RWPE2 (cell line): ENCODE measurements at places on chromosomes 12 and 14.
A peak's percentile ranks its signal among the peaks of the same experiment; 100 is the strongest.

DNA sequence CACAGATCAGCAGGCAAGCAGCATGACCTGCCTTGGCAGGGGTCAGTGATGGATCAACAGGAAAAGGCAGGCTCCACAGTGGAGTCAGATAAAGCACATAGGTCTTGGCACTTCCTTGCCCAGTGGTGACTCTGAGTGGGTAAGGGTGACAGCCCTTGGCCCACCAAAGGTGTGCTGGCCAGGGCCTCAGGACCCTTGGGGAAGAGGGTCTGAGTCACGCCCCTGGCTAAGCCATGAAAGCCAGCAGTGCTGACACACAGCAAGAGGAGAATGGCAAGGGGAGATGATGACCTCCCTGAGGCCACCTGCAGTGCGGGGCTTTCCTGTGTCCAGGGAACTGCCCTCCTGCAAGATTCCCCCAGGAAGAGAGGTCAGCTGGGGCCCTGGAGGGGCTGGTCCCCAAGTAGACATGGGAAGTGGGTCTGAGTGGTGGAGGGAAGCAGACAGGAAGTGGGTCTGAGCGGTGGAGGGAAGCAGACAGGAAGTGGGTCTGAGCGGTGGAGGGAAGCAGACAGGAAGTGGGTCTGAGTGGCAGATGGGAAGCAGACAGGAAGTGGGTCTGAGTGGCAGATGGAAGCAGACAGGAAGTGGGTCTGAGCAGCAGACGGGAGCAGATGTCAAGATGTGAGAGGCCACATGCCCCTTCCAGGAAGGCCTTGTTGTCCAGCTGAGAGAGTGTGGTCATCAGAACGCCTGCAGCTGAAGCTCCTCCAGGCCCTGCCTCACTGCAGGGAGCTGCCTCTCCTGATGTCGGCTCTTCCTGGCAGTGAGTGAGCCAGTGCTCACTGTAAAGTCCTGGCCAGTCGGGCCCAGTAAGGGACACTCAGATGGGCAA, 34.8 kb downstream of the DIO3 start:
- no peaks in the 10 kb centered on the region for H3K27me3 ChIP-seq
- H3K27ac ChIP-seq: no peak overlapping the region
- no peaks in the 10 kb centered on the region for H3K36me3 ChIP-seq
- no peaks in the 10 kb centered on the region for H3K4me1 ChIP-seq

- no peaks in the 10 kb centered on the region for H3K4me1 ChIP-seq
- H3K27ac ChIP-seq: no peak overlapping the region
- H3K4me3 ChIP-seq: no peak overlapping the region
- peaks cover 9% of the 10 kb centered on the region for H3K27me3 ChIP-seq
- DNase-seq: no peak
Measured at GRCh38 chr12:113742801-113743200, 223.3 kb downstream of the RBM19 start.

- peaks cover 18% of the 10 kb centered on the region for H3K36me3 ChIP-seq
- H3K27me3 ChIP-seq: no peaks in the 10 kb centered on the region
- H3K4me3 ChIP-seq: peak overlapping the region; percentile 72
- H3K27ac ChIP-seq: peak overlapping the region; percentile 88
- no peak for DNase-seq
Measured at GRCh38 chr12:113221997-113222729, 899 bp downstream of the TPCN1 start.

GRCh38 chr12:78115889-78116288, 285.2 kb downstream of the NAV3 start:
- H3K27me3 ChIP-seq: no peaks in the 10 kb centered on the region
- H3K36me3 ChIP-seq: no peaks in the 10 kb centered on the region
- H3K4me1 ChIP-seq: no peaks in the 10 kb centered on the region
- no peak overlapping the region for H3K27ac ChIP-seq
- no peak for DNase-seq
- H3K4me3 ChIP-seq: no peak overlapping the region

GRCh38 chr12:71684081-71684480, 1.8 kb upstream of the TMEM19 start:
- no peak overlapping the region for H3K4me3 ChIP-seq
- DNase-seq: no peak
- no peaks in the 10 kb centered on the region for H3K36me3 ChIP-seq

- DNase-seq: no peak
- H3K36me3 ChIP-seq: no peaks in the 10 kb centered on the region
- no peak overlapping the region for H3K27ac ChIP-seq
- H3K27me3 ChIP-seq: no peaks in the 10 kb centered on the region
- no peaks in the 10 kb centered on the region for H3K4me1 ChIP-seq
- H3K4me3 ChIP-seq: no peak overlapping the region
Measured at GRCh38 chr14:51056421-51056820, 38.5 kb downstream of the TRIM9 start.

DNA sequence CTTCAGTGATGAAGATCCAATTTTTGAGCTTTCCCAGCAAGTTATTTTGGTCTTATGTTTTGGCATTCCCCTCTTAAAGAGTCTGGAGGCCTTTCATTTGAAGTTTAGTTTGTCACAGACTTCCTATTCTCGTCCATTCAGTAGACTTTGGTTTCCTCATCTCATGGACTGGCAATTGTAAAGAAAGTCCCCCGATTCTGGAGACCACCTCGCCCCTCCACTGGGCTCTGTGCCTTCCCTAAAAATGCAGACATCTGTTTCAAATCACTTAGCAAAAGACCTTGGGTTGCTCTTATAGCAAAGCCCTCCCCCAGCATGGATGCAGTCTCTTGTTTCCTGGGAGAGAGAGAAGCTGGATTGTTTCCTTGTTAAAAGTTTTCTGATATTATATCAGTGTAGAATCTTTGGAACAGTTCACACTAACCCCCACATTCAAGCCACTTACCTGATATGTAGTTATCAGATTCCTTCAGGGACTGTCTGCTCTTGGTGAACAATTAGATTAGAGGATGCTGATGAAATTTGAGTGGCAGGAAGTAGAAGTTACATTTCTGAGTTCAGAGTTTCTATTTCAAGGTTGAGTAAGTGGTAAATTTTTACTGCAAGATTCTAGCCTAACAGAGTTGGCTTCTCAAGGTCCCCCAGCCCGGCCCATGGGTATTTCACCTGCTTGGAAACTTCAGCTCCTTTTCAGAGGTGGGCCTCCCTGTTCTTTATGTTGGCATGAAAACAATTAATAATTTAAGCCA, 56.3 kb downstream of the PLXNC1 start:
- no peak overlapping the region for H3K27ac ChIP-seq
- H3K27me3 ChIP-seq: no peaks in the 10 kb centered on the region
- H3K4me1 ChIP-seq: peaks cover 26% of the 10 kb centered on the region
- no peak overlapping the region for H3K4me3 ChIP-seq

DNA sequence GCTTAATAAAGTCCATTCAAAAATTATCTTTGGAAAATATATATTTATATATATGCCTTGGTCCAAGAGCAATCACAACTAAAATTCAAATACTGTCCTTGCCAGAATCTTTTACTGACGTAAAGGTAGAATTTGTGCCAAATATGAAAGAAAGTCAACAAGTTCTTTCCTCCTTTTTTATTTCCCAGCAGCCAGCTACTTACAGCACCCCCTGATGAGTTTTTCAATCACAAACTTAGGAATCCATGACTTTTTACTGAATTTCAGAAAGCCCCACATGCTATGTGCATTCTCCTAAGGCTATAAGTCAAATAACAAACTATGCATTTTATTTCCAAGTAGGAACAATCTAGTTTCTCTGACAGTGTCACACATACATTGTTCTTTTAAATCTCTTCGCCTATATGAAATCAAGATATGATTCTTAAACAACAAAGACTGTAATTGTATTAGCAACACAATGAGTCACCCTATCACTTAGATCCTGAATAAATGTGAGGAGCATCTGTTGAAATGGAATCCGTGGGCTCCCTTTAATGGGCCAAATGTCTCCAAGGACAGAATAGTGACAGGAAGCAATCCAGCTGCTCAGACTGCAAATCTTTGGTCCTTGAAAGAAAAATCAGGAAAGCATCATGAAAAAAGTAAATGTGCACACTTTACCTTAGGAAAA, 271.4 kb downstream of the DUSP6 start:
- no peak overlapping the region for H3K4me3 ChIP-seq
- H3K27ac ChIP-seq: no peak overlapping the region
- H3K27me3 ChIP-seq: no peaks in the 10 kb centered on the region
- H3K36me3 ChIP-seq: no peaks in the 10 kb centered on the region
- DNase-seq: no peak

GRCh38 chr12:70875628-70876027, 44.9 kb downstream of the PTPRR start:
- H3K27me3 ChIP-seq: no peaks in the 10 kb centered on the region
- H3K36me3 ChIP-seq: no peaks in the 10 kb centered on the region
- DNase-seq: no peak
- no peaks in the 10 kb centered on the region for H3K4me1 ChIP-seq
- H3K4me3 ChIP-seq: no peak overlapping the region

DNA sequence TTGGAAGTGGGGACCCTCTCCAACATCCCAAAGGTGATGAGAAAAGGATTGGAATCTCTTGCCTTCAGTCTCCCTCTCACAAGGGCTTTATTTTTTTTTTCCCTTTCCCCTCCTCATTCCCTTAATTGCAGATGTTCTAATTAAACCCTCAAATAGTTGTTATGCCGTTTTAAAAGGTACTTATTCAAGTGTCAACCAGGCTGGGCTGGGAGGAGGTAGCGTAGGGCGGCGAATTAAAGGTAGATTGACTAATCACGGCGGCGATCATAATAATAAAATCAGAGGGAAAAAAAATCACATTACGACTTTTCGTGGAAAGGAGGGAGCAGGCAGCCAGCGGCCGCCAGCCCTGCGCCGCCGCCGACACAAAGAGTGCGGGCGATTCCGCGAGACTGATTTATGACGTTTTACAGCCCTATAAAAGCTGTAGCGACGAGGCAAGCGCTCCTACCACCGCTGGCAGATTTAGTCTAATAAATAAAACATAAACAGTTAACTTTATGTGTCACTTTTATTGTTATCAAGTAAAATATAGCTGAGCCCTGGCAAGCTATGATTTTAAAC, 1.7 kb upstream of the HOXC4 start:
- no peaks in the 10 kb centered on the region for H3K36me3 ChIP-seq
- peaks cover 86% of the 10 kb centered on the region for H3K27me3 ChIP-seq

GRCh38 chr14:50403419-50403818, 6.7 kb upstream of the CDKL1 start:
- no peaks in the 10 kb centered on the region for H3K36me3 ChIP-seq
- H3K4me1 ChIP-seq: no peaks in the 10 kb centered on the region
- no peak overlapping the region for H3K27ac ChIP-seq
- no peak for DNase-seq

DNA sequence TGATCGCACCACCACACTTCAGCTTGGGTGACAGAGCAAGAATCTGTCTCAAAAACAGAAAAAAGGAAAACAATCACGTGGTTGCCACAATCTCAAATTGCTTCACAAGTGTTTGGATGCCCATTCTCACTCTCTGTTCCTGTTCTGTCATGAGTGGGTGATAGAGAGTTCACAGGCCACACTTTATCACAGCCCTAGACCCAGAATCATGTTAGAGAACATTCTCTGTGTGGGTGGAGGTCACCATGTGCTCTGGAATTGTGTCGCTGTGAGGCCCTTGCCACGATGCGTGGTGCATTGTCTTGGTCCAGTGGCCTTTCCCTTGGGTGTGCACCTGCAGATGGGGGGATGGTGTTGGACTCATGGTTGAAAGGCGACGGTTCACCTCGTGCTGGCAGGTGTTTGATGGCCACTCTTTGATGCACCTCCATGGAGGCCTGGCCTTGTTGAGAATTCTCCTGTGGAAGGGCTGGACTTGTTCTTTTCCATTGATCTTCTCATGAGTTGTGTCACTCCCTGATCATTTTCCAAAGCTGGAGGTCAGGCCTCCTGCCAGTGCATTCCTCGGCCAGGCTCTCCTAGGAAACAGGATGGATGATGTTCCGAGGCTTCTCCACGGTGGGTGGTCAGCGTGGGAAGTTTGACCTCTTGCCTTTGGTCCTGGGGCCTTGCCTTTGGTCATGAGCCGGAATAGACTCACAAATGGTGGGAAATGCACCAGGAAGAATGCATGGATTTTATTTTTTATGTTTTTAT, 91.9 kb downstream of the SLC24A4 start:
- no peak overlapping the region for H3K27ac ChIP-seq
- no peaks in the 10 kb centered on the region for H3K36me3 ChIP-seq
- no peak overlapping the region for H3K4me3 ChIP-seq
- H3K4me1 ChIP-seq: no peaks in the 10 kb centered on the region
- DNase-seq: no peak

GRCh38 chr12:52924764-52925716, 20.2 kb upstream of the KRT8 start:
- no peaks in the 10 kb centered on the region for H3K27me3 ChIP-seq
- H3K36me3 ChIP-seq: no peaks in the 10 kb centered on the region
- peak; percentile 85 for DNase-seq
- H3K4me1 ChIP-seq: peaks cover 35% of the 10 kb centered on the region
- peak overlapping the region; percentile 99 for H3K27ac ChIP-seq

DNA sequence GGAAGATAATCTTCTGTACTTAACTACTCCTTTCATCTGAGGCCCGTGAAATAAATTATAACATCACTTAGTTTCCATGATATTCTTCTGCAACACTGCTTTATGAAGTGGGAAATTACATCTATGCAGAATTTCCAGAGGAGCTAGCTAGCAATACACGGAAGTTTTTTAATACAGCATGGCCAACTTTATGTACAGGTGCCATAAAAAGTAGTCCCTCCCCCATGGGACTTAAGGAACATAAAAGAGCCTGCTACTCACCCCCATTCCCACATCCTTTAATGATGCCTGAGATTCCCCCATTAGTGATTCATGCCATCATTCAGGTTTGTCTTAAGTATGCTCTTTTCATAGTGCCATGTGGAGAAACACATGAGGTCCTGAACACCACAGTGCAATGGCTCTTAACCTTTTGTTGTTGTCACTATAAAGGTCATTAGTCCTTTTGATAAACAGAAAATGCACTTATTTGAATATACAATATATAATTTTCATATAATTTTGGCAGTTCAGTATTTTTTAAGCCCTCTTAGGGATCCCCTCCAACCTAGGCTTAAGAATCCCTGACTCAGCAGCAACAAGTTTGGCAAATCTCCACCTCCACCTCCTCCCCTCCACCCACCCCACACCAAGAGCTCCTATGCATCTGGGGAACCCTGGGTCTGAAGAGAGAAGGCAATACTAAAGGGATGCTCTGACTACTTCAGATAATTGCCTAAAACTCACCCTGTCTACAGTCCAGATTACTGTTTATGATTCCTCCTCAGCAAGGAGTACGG, 37.3 kb downstream of the DCAF5 start:
- H3K4me3 ChIP-seq: no peak overlapping the region
- peaks cover 81% of the 10 kb centered on the region for H3K36me3 ChIP-seq
- H3K4me1 ChIP-seq: no peaks in the 10 kb centered on the region

DNA sequence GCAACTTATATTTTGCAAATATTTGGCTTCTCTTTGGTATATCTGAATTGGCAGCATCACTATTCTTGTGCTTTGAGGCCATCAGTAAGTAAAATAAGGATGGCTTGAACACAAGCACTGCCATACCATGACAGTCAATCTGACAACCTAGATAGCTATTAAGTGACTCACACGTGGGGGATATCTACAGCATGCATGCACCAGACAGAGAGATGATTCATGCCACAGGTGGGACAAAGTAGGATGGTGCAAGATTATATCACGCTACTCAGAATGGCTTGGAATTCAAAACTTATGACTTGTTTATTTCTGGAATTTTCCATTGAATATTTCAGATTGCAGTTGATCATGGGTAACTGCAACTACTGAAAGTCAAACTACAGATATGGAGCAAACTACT, 675.6 kb upstream of the MDGA2 start:
- no peak overlapping the region for H3K4me3 ChIP-seq
- H3K27ac ChIP-seq: peak overlapping the region; percentile 61
- peak; percentile 76 for DNase-seq
- H3K27me3 ChIP-seq: no peaks in the 10 kb centered on the region
- peaks cover 23% of the 10 kb centered on the region for H3K4me1 ChIP-seq

- no peak for DNase-seq
- no peak overlapping the region for H3K27ac ChIP-seq
- peaks cover 6% of the 10 kb centered on the region for H3K36me3 ChIP-seq
- H3K27me3 ChIP-seq: no peaks in the 10 kb centered on the region
- H3K4me3 ChIP-seq: no peak overlapping the region
Measured at GRCh38 chr12:57724003-57724935, 14.3 kb downstream of the AGAP2 start.
